ENCODE measurements at places on chromosomes 3 and 15.

GRCh38 chr3:161854232-161854771 is 357.7 kb downstream of the OTOL1 start:
- DNase-seq = no peak

- DNase-seq = no peak
Observed at GRCh38 chr3:55445551-55445950, 41.6 kb downstream of the WNT5A start.

DNA sequence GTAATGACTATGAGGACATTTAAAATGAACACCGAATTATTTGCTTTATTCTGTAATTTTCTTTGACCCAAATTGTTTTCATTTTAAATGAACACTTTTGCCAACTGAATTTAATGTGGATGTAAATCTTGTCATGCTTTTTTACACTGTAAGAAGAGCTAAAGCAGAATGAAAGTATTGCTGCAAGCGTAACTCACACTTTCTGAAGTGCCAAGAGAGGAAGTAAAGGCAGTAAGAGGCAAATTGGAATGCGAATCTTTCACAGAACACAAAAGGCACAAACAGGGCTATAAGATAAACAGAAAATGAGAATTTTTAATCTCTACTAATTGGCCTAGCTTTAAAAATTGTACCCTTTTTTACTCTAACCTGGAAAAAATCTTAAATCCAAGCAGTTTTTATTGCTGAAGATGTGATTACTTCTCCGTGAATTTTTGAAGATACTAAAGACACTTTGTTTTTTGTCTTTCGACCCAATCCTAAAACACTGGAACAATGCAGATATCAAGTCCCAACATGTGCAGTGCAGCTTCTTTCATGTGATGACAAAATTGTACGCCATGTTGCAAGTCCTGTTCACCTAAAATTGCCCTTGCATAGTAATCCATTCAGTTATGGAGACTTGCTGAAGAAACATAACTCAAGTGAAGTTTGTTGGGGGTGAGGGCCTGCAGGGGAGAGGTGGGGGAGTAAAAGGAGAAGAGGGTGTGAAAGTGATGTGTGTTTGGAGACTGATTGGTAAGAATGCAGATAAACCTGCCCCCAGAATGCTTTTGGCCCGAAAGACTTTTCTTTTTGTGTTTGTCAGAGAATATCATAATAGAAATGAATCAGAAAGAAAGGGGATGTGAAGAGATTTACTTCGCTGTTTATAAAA is 1.4 kb downstream of the ARID3B start:
- DNase-seq = no peak

- DNase-seq = no peak
Observed at GRCh38 chr3:144424606-144425005, 453.0 kb downstream of the DIPK2A start.

- DNase-seq = no peak
Observed at GRCh38 chr3:4979428-4980228, at the start of gene BHLHE40. TSS of gene BHLHE40 (plus strand) at chr3:4979437. CDS start at chr3:4979719, 282 bp downstream.

DNA sequence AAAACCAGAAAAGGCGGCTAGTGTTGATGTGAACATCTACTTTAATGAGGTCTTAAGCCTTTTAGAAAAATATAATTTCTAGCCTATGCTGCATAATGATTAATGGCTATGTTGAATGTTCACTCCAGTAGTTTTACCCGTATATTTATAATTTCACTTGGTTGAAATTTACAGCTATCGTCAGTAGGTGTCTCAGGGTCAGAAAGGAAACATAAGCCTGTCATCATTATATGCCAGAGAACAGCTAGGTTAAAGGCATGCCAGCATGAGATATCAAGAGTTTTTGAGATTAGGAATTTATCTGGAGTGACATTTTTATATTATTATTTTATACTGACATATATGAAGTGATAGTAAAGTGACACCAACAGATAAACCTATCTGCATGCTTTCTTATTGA is 904.1 kb downstream of the OTOL1 start:
- DNase-seq = no peak

DNA sequence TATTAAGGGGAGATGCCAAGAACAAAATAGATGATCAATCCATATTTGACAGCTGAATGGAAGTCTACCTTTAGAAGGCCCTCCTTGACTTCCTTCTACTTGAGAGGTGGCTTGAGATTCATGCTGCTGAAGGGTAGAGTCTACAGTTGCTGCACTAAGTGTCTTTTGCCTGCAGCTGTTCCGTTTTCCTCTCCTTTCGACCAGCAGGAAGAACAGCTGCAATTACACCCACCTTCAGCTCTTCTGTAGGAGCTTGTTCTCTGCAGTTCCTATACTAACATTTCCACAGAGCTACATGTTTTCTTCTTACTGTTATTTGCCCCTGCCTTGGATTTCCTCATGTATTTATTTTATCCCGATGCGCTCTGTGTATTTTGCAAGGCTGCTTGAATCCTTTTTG is 79.1 kb downstream of the ARRDC4 start:
- no peak for DNase-seq

- DNase-seq = no peak
Observed at GRCh38 chr3:71217640-71218222, 365.8 kb downstream of the FOXP1 start.

DNA sequence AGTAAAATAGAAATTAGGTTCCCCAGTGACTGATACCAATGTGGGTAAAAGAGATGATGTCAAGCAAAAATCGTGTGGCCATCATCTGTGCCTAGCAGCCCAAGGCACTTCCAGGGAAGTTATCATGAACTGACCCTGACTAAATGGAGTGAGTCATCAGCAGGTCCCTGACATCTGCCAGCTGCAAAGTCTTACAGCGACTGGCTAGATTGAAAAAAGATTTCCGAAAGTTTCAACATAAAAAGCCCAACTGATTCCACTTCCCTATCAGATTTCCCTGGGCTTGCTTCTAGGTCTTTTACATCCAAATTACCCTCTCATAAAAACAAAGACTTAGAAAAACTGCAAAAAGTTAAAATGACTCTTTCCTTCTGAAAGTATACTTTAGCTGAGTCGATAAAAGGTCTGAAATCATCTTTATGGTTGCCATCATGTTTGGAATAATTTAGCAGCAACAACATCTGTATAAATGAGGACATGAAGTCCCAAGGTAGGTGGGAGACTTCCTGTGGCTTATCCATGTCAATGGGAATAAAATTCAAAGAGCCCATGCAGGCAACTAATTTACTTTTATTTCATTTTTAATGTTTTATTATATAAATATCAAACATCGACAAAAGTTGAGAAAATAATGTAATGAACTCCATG is 342.8 kb downstream of the ERC2 start:
- no peak for DNase-seq

GRCh38 chr3:73213896-73214295 is 152.4 kb downstream of the EBLN2 start:
- DNase-seq = no peak

GRCh38 chr15:79190093-79190492 is 92.4 kb upstream of the ANKRD34C start:
- DNase-seq = no peak

DNA sequence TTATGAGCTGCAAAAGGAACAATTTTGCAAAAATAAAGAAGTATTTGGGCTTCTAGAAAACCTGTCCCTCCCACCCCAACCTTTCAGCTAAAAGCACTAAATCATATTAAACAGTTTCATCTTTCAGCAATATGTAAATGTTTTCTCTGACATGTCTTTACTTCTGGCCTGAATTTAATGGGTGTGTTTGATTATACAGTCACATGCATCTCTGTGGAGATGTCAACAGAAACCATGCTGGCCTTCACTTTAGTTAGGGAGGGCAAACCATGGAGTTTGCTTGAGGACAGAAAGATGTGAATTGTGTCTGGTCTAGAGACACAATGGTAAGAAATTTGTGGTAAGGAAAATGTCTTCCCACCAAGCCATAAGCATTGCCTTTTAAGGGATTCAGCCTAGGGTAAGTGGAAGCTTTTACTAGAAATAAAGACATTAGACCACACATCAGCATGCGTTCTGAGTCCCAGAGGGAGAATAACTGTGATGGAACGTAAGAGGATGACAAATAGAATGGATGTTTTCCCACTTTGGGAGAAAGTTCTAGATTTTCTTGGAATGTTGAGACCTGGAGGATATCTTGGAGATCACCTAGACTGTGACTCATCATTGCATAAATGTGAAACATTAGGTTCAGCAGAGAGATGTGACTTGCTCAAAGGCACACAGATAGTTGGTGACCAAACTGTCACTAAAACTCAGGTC is 68.9 kb downstream of the ST8SIA2 start:
- no peak for DNase-seq

DNA sequence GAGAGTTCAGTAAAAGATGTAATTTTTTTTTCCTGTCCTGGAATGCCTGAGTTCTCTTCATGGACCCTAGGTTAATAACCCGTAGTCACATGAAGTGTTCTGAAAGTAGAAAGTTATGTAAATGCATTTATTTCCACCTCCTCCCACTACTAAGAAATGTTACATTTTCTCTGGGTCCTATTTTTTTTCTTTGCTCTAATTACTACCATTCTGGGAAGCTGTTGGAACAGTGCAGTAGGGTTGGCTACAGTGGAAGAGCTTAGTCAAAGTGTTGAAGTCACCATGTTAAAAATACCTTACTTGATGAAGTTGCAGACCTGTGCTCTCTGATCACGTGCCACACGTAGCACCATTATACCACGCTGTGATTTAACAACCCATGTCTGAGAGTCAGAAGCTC is 153.8 kb upstream of the TSC22D2 start:
- DNase-seq = no peak

- no peak for DNase-seq
Observed at GRCh38 chr15:68651916-68652525, 73.2 kb downstream of the CORO2B start.

DNA sequence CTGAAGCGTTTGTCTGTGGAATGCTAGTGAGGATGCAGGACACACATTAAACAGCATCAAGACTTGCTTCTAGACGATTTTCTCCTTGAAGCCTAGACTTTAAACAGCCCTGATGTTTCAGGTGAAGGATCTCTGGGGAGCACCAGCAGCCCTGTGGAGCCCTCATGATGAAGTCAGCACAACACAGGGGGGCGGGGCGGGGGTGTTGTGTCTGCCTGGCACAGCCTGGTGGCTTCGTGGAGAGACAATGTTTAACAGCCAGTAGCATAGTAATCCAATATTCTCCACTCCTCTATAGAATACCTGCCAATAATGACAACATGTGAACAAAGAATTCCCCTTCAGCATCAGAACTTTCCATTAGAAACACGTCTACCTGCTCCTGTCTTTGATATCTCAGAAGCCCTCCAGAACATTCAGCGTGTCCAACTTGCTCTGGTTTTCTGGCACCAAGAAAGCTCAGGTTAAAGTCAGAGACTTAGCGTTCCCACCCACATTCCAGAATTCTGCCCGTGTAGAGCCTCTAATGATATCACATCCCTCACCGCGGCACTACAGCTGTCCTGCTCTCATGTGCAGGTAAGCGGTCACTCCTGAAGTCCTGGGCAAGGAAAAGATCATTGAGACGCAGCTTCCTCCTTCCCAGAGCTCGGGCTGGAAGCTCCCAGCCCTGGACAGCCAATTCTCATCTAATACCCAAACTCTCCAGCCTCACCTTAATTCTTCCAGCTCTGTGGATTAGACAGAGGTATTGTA is 98.0 kb downstream of the ATP10A start:
- DNase-seq = no peak

- DNase-seq = no peak
Observed at GRCh38 chr3:51604212-51604611, 65.7 kb downstream of the RAD54L2 start.

- DNase-seq = no peak
Observed at GRCh38 chr15:39407116-39407515, 173.8 kb upstream of the THBS1 start.

DNA sequence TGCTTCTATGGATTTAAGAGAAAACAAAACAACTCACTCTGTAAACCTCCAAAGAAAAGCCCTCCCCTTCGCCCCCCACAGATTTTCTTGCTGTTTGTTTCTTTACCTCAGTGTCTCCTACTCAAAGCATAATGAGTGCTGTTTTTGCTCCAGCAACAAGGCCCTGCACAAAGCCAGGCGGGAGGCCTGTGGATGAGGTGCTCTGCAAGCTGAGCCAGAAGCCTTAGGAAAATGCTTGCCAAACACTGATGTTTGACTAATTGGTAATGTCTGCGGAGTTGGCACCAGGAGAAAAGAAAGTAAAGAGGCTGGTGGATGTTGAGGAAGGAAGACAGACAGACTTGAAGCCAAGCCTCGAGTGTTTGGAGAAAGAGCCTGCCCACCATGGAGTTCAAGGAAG is 99.7 kb downstream of the RARB start:
- DNase-seq = no peak

DNA sequence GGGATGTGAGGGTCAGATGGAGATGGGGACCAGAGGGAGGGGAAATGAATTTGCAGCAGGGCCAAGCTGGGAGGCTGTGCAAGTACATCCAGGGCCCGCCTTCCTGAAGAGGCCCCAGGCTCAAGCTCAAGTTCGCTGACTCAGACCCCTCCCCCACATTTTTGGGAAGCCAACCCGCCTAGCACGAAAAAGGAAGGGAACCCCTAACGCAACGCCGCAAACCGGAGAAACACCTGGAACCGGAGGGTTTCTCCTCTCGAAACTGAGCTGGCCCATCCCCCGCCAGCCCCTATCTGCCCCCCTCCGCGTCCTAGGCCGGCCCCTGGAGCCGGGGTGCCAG is 624 bp downstream of the AP3B2 start:
- no peak for DNase-seq

GRCh38 chr3:172461530-172462138 is 13.4 kb upstream of the GHSR start:
- no peak for DNase-seq

DNA sequence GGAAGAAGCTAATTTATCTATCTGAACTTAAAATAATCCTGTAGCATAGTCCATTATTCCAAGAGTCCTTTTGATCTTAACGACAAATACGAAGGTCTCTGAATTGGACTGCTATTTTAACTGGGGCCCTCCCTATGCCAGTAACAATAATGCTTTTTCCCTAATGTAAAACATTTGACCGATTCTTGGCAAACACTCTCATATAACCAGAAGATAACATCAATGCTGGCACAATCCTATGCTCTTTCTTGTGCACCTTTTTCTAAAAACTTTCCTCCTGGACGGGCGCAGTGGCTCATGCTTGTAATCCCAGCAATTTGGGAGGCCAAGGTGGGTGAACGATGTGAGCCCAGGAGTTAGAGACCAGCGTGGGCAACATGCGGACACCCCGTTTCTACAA is 3.9 kb downstream of the LRRFIP2 start:
- no peak for DNase-seq

GRCh38 chr3:197149528-197149927 is 119.9 kb upstream of the MELTF start:
- DNase-seq = no peak

GRCh38 chr3:78647726-78648125 is 1120.1 kb downstream of the ROBO1 start:
- DNase-seq = no peak

- no peak for DNase-seq
Observed at GRCh38 chr3:62559831-62560445, 186.6 kb upstream of the FEZF2 start.

Measured in T-helper 2 cell treated with Interferon-gamma antibody and Interleukin-4, amounts not matched to agents 5 μg/mL and 100 μg/mL, for 36 hours (primary cell).